T-helper 2 cell (primary cell): ENCODE measurements at places on chromosomes 11 and 22.
A peak's percentile ranks its signal among the peaks of the same experiment; 100 is the strongest.

- DNase-seq, result no peak
Observed at GRCh38 chr22:22166941-22167713, 77.5 kb upstream of the VPREB1 start.

- peak; percentile 73 for DNase-seq
Observed at GRCh38 chr11:44911029-44911814, 39.5 kb downstream of the TP53I11 start.

GRCh38 chr11:132245403-132246385 is 875.3 kb downstream of the NTM start:
- no peak for DNase-seq

DNA sequence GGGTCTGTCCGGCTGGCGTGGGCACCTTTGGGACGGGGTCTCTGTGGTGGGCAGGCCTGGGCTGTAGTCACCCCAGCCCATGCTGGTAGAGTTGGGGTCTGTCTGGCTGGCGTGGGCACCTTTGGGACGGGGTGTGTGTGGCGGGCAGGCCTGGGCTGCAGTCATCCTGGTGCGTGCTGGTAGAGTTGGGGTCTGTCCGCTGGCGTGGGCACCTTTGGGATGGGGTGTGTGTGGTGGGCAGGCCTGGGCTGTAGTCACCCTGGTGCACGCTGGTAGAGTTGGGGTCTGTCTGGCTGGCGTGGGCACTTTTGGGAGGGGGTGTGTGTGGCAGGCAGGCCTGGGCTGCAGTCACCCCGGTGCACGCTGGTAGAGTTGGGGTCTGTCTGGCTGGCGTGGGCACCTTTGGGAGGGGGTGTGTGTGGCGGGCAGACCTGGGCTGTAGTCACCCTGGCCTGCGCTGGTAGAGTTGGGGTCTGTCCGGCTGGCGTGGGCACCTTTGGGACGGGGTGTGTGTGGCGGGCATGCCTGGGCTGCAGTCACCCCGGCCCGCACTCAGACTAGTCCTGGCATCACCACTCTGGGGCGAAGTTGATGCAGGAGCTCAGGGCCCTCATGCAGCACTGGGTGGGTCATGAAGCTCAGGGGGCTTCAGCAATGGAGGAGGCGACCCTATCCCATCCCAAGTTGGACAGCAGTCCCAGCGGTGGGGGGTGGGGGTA is 19.3 kb downstream of the PRR33 start:
- no peak for DNase-seq

- no peak for DNase-seq
Observed at GRCh38 chr11:102611291-102611690, 13.8 kb downstream of the MMP20 start.

DNA sequence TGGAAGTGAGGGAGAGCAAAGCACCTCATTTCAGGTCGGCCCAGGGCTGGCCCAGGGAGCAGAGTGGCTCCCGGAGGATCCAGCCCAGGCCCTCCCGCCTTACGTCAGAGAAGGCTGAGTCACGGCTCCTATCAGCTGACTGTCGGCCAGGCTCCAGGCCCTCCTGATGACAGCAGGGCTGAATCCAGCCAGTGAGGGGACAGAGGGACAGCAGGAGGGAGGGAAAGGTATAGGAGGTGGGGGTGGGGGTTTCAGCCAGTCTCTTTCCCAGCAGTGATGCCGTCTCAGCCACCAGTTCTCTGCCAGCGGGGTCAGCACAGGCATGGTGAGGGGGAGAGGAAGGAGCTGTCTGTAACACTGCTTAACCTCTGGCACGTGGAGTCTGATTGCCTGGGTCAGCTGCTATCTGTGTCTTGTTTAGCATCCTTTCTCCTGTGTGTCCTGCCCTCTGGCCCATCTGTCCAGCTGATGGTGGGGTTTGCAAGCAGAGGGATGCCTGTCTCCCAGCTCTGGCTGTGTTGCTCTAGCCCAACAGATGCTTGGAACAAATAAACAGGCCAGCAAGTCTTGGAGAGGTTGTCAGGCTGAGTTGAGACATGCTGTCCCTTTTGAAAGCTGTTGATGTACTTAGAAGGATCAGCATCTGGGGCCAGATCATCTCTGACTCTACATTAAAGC is 74.0 kb downstream of the ADAMTS15 start:
- no peak for DNase-seq
